ENCODE measurements at places on chromosomes 7 and 10.

DNA sequence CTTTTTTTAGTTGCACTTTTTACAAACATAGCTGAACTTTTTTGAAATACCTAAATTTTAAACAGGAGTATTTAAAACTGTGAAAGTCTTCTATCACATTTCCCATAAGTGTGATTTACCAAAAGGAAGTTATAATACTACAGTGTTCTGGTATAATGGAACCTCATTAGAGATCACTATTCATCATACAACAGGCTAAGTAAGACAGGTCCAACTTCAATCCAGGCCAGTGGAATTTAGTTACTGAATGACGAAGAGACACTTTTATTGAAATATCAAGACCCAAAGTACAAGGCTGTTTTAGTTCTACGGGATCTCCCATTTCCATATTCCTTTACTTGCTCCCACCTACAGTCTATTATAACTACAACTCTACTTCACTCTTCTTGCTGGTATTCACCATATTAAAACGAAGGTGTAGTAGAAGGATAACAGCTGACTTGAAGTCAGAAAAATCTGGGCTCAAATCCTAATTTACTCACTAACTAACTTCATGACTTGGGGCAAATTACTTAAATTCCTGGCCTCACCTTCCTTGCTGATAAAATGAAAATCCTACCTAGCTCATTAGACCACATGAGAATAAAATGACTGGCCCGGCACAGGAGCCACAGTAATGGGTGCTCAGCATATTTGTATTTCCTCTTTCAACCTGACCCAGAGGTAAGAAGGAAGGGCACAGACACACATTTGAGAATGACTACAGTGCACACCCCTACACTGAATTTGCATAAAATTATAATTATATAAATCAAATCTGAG lies 21.6 kb downstream of the GPAM start:
- no peaks in the 10 kb centered on the region for H3K4me1 ChIP-seq
- H3K27me3 ChIP-seq, result no peaks in the 10 kb centered on the region

GRCh38 chr7:140683657-140684056 lies 10.9 kb downstream of the ADCK2 start:
- no peaks in the 10 kb centered on the region for H3K27me3 ChIP-seq
- no peak overlapping the region for H3K27ac ChIP-seq
- H3K36me3 ChIP-seq, result peaks cover 31% of the 10 kb centered on the region
- H3K4me1 ChIP-seq, result peaks cover 1% of the 10 kb centered on the region
- DNase-seq, result no peak

DNA sequence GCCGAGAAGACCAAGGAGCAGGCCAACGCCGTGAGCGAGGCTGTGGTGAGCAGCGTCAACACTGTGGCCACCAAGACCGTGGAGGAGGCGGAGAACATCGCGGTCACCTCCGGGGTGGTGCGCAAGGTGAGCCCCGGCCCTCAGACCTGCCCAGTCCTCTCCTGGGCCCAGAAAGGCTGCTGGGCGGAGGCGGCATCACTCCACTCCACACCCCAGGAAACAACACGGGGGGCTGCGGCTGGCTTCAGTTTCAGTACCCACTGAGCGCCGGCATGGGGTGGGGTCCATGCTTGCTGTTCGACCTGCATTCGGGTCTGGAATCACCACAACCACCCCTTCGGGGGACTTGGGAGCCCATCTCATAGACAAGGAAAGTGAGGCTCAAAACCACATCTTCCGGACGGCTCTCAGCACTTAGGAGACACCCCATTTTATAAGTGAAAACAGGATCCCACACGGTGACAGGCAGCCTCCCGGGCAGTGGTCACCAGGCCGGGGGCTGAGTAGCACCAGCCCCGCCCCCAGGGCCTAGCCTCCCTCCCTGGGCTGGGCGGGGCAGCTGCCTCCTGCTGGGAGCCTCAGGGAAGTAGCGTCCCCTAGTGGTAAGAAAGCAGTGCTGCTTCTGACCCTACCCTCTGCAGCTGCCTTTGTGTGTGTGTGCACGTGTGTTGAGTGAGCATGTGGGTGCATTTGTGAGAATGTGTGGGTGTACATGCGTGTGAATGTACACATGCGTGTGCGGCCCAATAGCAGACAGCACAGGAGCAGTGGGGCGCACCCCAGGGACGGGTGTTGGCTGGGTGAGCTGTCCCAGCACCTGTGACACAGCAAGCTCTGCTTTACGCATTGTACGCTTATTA lies 1.8 kb downstream of the SNCG start:
- H3K27ac ChIP-seq, result no peak overlapping the region
- H3K4me1 ChIP-seq, result peaks cover 5% of the 10 kb centered on the region
- H3K4me3 ChIP-seq, result no peak overlapping the region
- H3K27me3 ChIP-seq, result no peaks in the 10 kb centered on the region

GRCh38 chr10:29658984-29659965 lies 24.5 kb upstream of the SVIL start:
- H3K4me1 ChIP-seq, result peaks cover 34% of the 10 kb centered on the region
- no peak overlapping the region for H3K4me3 ChIP-seq
- peak overlapping the region; percentile 51 for H3K27ac ChIP-seq

DNA sequence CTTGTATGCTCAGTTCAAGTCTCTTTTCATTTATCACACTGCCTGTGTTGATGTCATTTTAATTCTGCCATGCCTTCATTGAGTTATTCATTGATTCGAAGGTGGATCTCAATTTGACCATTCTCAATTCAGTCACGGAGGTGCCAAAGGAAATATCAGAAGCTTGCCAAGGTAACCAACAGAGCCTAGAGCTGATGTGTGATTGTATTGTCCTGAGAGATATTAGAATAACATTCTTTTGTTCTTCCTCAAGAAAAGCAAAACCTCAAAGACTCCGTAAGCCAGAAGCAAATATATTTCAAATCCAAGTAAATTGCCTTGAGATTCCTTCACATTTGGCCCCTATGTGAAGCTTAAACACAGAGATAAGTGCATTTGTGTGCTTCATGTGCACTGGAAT lies 345.3 kb downstream of the CXCL12 start:
- no peak overlapping the region for H3K27ac ChIP-seq
- H3K4me1 ChIP-seq, result no peaks in the 10 kb centered on the region
- no peak for DNase-seq
- H3K4me3 ChIP-seq, result no peak overlapping the region

- H3K27ac ChIP-seq, result no peak overlapping the region
- H3K27me3 ChIP-seq, result peaks cover 84% of the 10 kb centered on the region
- DNase-seq, result no peak
- H3K4me1 ChIP-seq, result peaks cover 35% of the 10 kb centered on the region
- H3K36me3 ChIP-seq, result no peaks in the 10 kb centered on the region
Measured at GRCh38 chr10:100734295-100735086, 10.9 kb upstream of the PAX2 start.

- DNase-seq, result peak; percentile 8
- peak within 1 kb of the TSS; percentile 64 for H3K4me3 ChIP-seq
- H3K36me3 ChIP-seq, result peaks cover under 1% of the 10 kb centered on the region
- no peak within 1 kb of the TSS for H3K27ac ChIP-seq
Measured at GRCh38 chr7:130491841-130492522, at the start of gene MEST. Gene MEST (plus strand): TSS chr7:130492085. CDS start chr7:130492314, 229 bp downstream.

DNA sequence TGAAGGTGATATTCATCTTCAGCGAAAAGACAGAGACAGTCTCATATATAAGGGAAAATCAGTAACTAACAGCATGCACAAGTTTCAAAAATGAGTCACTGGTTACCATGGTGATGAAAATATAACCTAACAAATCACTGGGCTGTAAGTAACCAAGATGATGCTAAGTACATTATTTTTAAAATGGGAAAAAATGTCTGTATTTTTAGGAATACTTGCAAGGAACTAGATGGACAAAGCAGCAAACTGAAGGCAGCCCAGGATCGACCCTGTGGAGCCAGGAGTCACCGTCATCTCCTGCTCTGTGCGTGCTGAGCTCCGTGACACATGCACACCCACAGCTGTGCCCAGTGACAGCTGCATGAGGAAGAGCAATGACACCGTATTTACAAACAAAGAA lies 137.3 kb downstream of the ELMO1 start:
- peak overlapping the region; percentile 50 for H3K27ac ChIP-seq
- H3K4me3 ChIP-seq, result no peak overlapping the region
- peak; percentile 17 for DNase-seq
- H3K4me1 ChIP-seq, result peaks cover 75% of the 10 kb centered on the region

Data from activated naive CD4-positive, alpha-beta T cell treated with anti-CD3 and anti-CD28 coated beads for 36 hours (primary cell).